Activated CD4-positive, alpha-beta T cell treated with anti-CD3 and anti-CD28 coated beads, Interleukin-2, amount 50 U/mL, for 4 hours (primary cell): ENCODE measurements at places on chromosomes 3 and 15.

DNA sequence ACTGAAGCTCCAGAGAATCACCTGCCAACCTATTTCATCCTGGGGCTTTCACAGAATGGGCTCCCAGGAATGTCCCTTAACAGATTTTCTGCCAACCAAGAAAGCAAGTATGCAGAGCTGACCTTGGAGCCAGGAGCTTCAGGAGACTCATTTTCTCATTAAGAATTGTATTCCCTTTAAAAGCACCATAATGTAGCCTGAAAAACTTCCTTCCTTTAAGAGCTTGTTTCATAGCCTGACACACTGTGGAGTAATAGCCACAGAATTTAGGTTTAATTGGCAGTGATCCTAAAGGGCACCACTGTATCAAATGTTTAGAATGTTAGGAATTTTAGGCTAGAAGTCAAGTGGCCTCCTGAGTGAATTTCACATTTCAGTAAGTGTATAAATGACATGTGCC lies 309.8 kb downstream of the GBE1 start:
- DNase-seq = no peak

GRCh38 chr3:18351069-18351628 lies 74.0 kb downstream of the SATB1 start:
- DNase-seq = no peak

- no peak for DNase-seq
These were observed 33.3 kb downstream of the TM4SF18 start for GRCh38 chr3:149299938-149300801.

DNA sequence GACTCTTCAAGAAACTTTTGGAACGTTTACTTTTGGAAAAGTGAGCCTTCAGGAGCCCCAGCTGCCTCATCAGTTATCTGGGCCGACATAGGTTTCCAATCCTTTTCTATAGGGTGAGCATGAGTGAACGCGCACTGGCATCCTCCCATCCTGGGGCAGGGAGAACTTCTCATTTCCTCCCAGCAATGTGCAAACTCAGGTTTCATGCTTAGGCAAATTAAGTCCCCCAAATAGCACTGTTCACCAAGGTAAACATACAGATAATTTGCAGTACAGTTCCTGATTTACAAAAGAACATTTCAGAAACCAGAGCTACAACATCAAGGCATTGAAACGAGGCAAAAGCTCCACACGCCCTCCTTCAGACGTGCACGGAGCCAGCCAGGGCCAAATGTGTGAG lies 333.5 kb upstream of the NR2E3 start:
- DNase-seq = no peak

DNA sequence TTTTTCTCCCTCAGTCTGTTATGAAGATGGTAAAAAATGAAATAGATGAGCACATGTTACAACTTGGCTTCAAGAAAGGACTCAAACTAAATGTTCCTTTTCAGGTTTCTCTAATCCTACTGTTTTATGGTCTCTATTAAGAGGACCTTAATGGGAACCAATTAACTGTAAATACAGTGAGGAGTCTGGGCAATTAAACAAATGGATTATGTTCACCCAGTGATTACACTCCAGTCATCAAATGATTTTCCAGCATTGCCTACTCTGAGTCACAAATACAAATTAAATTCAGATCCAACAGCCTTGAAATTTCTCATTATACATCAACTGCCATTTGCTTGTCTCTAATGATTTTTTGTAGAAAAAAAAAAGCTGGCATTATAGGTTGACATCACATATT lies 129.2 kb downstream of the NEK10 start:
- DNase-seq = no peak

DNA sequence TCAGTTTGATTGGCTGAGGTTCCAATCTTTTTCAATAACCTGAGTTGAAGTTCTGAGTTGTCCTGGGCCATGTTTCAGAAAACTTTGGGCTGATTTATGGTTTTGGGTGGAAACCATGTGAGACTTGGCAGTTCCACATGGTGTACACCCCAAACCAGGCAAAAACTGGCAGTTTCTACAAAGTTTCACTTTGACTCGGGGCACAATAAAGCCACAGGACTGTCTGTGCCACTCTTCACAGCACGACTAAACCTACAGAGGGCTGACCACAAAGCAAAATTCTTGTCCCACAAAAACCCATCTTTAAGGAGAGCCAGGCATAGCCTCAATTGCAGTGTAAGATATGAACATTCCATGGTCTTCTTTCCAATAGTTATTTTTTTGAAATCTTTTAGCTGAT lies 155.0 kb downstream of the DUT start:
- no peak for DNase-seq

DNA sequence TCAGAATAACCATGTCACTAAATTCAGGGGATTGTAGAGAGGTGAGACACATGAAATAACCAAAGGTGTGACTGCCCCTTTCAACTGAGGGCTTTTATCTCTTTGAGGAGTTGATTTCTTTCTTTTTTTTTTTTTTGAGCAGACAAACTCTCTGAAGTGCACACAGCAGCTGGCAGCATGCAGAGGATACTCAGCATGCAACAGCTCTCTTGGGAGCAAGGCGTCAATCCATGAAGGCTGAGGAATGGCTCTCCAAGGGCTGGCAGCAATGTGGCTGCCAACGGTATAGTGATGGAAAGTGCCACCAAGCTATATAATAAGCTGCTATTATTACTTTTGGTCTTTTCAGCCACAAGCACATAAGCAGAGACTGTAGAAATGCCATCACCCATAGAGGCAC lies 226.7 kb upstream of the FEZF2 start:
- DNase-seq = no peak

DNA sequence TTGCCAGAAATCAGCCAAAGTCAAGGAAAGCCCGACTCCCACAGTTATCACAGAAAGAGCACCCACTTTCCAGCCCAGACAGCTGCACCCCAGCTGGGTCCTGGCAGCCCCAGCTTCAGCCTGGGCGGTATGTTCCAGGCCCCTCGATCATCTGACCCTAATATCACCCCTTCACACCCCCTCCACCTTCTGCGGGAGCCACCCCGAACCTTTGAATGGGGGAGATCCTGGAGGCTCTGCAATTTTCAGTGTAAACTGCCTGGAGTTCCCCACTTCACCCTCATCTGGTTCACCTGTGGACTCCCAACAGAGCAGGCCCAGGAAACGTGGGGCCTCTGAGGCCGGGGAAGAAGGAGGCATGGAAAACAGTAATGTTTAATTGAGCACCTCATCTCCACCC lies 5.9 kb downstream of the PRSS50 start:
- no peak for DNase-seq

DNA sequence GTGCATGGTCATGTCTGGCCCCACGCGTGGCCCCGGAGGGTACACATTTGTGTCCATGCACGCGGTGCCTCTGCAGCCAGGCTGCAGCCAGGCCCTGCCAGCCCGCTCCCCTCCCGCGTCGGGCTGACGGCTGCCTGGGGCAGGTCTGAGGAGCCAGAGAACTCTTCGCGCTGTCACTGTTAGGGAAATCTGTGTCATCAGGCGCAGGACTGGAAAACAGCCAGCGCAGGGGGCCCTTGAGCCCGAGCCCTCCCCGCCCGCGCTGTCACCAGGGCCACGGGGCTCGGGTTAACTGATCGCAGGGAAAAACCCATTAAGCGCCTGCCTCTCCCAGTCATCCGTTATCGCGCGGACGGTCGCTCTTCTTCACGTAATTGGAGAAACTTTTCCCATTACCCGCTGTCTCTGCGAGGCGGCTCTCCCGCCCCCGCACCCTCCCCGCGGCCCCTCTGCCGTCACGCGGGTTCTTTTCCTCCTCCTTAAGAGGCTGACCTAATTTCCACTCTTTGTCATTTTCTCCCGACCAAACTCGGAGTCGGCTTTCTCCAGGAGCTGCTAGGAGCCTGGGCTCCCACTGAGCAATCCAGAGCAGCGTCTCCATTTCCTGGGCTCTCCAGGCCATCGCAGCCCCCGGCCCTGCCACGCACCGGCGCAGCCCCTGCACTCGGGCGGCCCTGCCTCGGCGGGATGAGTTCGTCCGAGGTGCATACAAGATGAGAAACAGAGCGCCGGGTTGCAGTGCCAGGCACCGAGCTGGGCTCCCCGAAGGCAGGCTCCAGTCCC lies 57.5 kb upstream of the PRR23E start:
- no peak for DNase-seq

GRCh38 chr15:59923508-59923907 lies 80.6 kb upstream of the FOXB1 start:
- DNase-seq = no peak

DNA sequence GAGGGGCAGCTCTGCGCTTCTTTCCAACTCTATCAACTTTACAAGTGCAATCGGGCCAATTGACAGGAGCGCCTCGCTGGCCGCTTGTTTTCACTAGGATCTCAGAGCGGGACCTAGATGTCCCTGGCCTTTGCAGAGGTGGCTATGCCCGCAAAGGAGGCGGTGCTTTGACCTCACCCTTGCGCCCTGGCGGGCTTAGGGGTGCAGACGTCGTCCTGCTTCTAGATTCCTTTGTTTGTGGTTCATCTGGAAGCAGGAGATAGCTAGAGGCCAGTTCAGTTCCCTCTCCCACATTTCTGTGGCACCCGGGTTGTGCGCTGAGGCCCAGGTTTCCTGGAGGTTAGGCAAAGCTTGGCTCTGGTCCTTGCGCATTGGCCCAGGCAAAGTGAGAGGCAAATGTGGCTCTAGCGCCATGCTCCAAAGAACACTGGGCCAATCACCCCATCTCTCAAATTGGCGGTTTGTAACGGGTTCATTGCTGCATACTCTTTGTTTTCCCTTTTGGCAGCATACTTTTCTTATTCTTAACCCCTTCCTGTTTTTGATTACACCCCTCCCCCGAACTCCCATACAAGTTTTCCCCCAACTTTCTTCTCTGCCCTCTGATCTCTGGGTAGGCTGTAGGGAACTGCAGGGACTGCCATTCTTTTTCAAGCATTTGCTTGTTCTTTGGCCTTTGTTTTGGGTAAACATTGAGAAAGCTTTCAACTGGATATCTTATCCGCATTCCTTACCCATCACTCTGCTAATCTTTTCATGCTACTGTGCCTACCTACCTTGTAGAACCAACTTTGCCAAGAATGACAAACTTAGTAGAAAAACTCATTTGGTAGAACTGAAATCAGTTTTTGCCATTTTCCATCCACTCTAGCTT lies 1.4 kb downstream of the PPM1L start:
- no peak for DNase-seq

- no peak for DNase-seq
These were observed 15.4 kb upstream of the ZNF774 start for GRCh38 chr15:90336705-90337141.

- no peak for DNase-seq
These were observed 273.6 kb downstream of the THRB start for GRCh38 chr3:24220859-24221657.

GRCh38 chr3:34396288-34396687 lies 597.9 kb downstream of the PDCD6IP start:
- DNase-seq = no peak

DNA sequence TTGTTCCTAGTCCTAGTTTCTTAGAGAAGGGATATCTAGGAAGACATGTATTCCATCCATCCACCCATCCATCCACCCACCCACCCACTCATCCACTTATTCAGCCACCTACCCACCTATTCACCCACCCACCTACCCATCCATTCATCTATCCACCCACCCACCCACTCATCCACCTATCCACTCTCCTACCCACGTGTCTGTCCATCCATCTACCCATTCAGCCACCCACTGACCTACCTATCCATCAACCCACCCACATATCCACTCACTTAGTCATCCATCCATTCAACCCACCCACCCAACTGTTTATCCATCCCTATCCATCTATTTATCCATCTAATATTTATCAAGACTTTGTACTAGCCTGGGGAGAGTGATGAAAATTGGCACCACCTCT lies 120.5 kb downstream of the FBLN2 start:
- DNase-seq = no peak

DNA sequence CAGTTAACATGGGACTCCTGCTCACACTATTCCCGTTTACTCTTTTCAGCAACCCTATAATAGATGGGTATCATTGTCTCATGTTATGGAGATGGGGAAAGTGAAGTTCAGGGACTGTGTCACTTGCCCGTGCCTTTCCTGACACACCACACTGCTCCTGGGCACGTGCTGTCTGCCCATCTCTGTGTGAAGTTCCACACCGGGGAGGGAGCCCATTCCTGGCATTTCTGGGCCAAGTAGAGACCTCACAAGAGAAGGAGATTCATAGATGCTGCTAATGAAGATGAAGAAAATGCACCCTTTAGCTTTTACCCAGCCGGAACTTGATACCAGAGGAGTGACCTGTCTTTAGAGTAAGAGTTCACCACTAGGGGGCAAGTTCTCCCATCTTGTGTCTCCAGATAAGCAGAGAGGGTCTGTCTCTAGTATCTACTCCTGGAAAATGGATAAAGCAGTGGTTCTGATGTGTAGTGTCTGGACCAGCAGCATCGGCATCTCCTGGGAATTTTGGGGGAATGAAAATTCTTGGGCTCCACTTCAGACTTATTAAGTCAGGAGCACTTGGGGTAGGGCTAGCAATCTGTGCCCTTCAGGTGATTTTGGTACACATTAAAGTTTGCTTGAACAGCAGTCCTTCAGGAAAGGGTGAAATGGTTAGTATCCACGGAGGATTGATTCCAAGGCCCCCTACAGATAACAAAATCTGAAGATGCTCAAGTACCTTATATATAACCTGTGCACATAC lies 2.0 kb upstream of the TOPBP1 start:
- no peak for DNase-seq

DNA sequence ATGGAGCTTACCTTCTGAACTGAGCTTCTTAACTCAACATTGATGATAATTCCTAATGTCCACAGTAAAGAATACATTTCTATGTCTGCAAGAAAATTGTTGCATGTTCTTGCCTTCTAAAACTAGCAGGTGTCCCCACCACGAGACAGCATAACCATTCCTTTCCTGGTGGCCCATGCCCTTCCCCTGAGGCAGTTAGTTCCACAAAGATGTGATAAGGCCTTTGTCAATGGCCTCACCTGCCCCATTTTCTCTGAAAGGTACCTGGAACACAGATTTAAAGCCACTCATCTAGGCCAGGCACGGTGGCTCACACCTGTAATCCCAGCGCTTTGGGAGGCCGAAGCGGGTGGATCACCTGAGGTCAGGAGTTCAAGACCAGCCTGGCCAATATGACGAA lies 21.0 kb upstream of the HTR3E start:
- no peak for DNase-seq

DNA sequence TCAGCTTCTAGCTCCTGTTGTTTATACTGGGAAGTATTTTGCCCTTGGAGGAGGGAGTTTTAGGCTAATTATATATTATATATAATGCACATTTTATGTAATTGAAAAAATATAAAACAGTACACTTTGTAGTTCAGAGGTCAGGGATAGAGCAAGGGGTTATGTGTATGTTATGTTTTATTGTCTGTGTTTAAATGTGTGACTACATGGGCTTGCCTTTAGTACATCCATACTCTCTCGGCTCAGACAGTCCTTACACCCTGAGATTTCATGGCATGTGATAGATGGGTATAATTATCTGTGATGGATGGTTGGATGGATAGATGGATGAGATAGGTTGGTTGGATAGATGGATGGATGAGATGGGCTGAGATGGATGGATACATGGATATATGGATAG lies 17.4 kb upstream of the ST3GAL6 start:
- no peak for DNase-seq

GRCh38 chr15:101031213-101031612 lies 112.1 kb downstream of the LRRK1 start:
- no peak for DNase-seq

DNA sequence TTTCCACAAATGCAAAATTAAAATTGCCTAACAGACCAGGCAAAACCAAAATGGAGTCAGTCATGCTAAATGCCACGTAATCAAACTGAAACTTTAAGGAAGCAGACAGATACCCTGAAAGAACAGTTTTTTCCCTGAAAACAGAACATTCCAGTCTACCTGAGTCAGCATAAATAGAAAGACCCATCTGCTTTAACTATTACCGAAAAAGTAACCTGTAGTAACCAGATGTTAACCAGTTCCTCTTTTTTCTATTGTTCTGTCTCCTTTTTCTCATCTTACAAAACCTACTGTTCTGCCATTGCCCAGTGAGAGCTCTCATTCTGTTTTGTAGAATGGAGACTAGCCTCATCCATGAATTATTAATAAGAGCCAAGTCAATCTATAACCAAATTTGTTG lies 286.0 kb downstream of the CACNA2D3 start:
- DNase-seq = no peak
